Cardiac muscle cell (in vitro differentiated cells and primary cell): ENCODE measurements at places on chromosomes 3 and 15. TPM values are rescaled to one million over a fixed set of nuclear protein-coding genes. Genes with fewer than 3 reads are reported as not detected.

DNA sequence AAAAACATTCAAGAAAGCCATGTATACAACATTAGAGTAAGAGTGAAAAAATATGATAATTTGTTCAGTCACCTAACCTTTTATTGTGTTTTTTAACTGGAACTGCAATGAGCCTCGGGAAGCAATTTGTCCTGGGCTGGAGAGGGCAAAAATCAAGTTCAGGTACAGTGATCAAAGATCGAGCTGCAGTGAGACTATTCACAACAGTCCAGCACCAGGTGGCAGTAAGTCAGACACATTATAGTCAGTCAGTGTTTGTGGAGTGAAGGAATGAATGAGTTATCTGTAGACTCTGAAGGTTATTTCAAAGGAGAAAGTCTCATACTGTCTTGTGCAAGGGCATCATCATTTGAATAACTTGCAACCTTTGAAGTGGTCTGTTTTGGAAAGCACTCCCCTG is 116.6 kb downstream of the CHDH start:
- no peaks in the 10 kb centered on the region for H3K4me1 ChIP-seq
- H3K27me3 ChIP-seq: no peaks in the 10 kb centered on the region
- H3K4me3 ChIP-seq: no peak overlapping the region
- DNase-seq: no peak

- no peak for DNase-seq
- no peaks in the 10 kb centered on the region for H3K4me1 ChIP-seq
- H3K36me3 ChIP-seq: no peaks in the 10 kb centered on the region
- H3K27ac ChIP-seq: no peak overlapping the region
- H3K4me3 ChIP-seq: no peak overlapping the region
- no peaks in the 10 kb centered on the region for H3K27me3 ChIP-seq
Measured at GRCh38 chr3:39762537-39763070, 46.8 kb upstream of the MYRIP start.

DNA sequence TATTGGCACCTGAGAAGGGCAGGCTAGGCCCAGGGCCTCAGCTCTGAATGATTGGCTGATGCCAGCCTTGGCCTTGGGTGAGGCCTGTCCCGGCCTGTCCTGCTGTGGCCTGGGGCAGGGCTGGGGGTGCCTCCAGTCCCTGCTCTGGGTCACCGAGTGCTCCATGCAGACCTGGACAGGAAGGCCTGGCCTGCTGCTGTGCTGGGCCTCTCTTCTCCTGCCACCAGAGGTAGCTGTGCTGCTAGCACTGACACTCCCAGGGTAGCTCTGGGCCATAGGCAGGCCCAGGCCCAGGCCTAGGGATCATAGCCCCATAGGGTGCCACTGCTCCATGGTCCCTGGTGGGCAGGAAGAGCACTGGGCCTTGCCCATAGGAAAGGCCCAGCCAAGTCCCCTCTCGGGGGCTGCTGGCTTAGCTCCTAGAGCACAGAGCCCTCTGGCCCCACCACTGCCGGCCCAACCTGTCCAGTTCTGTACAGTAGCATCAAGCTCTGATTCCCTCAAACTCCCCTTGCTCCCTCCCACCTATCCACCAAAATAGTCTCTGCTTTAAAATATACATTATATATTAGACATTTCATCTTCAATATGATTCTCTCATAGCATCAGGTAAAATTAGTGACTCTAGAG is 18.2 kb downstream of the ABTB1 start:
- H3K27ac ChIP-seq: no peak overlapping the region
- H3K27me3 ChIP-seq: no peaks in the 10 kb centered on the region
- no peaks in the 10 kb centered on the region for H3K36me3 ChIP-seq

Gene COPG1
- total RNA-seq: 114 and 137 TPM in 2 replicates

DNA sequence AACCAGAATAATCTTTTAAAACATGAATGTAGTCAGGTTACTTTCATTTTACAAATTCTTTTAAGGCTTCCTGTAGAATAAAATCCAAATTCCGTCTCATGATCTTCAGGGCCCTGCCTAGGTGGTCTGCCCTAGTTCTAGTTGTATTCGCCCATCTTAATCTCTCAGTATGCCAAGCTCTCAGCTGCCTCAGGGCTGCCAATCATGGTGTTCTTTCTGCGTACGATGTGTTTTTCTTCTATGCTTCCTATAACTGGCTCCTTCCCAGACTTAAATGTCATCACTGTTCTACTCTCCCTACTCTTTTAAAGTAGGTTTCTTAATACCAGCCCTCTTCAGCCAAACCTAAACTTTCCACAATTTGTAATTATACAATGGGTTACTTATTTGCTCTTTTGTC is 107.4 kb downstream of the GREM1 start:
- no peaks in the 10 kb centered on the region for H3K4me1 ChIP-seq
- no peak overlapping the region for H3K4me3 ChIP-seq
- no peaks in the 10 kb centered on the region for H3K36me3 ChIP-seq
- no peaks in the 10 kb centered on the region for H3K27me3 ChIP-seq
